ENCODE measurements at places on chromosomes 3 and 15. TPM values are rescaled to one million over a fixed set of nuclear protein-coding genes. Genes with fewer than 3 reads are reported as not detected.

CNTN6 gene
- not detected for total RNA-seq

HCLS1 gene
- not detected for total RNA-seq

SEMA5B gene
- total RNA-seq: not detected

TPRG1 gene
- total RNA-seq: 0.73 TPM

IL1RAP gene
- 209 TPM for total RNA-seq

OXTR gene
- total RNA-seq: 0.69 TPM

FOXB1 gene
- not detected for total RNA-seq

ZNF80 gene
- not detected for total RNA-seq

GALNT15 gene
- total RNA-seq: 3.3 TPM

GHSR gene
- total RNA-seq: not detected
